Stimulated activated CD8-positive, alpha-beta memory T cell treated with anti-CD3 and anti-CD28 coated beads, Interleukin-15, amount 100 ng/mL, for 24 hours (primary cell): ENCODE measurements at places on chromosomes 2 and 18.

GRCh38 chr18:8229787-8230186 lies 379.4 kb upstream of the RAB12 start:
- DNase-seq, result no peak

GRCh38 chr18:63336366-63337099 lies 17.0 kb upstream of the BCL2 start:
- no peak for DNase-seq

DNA sequence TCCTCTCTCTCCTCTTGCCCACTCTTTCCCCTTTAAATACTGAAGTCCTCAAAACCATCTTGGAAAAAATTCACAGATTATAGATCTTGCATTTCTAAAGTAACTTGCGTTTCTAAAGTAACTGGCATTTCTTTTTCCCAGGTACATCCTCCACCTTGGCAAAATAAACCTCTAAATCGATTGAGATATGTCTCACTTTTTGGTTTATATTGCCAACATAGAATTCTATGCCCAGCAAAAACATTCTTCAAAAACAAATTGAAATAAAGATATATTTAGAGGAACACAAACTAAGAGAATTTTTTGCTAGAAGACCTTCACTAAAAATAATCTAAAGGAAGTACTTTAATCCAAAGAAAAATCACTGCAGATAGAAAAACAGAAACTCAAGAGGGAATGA lies 122.5 kb upstream of the RBMS1 start:
- no peak for DNase-seq

DNA sequence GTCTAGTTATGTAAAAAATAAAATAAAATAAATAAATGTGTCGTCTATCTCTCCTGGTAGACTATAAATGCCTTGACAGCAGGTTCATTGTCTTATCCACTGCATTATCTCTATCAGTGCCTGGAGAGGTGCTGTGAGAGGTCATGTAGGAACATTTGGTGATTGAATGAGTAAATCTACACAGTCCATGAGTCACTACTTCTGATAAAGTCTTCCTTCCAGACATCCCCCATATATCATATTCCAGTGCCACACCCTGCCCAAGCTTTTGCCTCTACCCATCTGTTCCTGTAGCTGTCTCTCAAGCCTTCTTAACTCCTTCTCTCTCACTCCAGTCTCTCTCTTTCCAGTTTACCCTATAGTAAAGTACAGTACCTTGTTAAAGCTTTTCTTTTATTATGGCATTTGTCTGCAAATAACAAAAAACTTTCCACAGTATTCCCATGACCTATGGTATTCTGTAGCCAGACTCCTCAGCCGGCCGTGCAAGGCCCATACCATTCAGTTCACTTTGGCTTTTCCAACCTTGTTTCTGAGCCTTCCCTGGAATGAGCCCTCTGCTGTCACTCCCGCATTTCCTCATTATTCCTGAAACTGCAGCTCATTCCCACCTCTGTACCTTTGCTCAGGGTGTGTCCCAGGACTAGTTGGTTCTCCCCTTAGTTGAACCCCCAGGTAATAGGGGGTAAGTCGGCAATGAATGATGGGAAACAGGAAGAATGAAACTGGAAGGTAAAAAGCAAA lies 37.5 kb downstream of the ANXA4 start:
- DNase-seq, result no peak

DNA sequence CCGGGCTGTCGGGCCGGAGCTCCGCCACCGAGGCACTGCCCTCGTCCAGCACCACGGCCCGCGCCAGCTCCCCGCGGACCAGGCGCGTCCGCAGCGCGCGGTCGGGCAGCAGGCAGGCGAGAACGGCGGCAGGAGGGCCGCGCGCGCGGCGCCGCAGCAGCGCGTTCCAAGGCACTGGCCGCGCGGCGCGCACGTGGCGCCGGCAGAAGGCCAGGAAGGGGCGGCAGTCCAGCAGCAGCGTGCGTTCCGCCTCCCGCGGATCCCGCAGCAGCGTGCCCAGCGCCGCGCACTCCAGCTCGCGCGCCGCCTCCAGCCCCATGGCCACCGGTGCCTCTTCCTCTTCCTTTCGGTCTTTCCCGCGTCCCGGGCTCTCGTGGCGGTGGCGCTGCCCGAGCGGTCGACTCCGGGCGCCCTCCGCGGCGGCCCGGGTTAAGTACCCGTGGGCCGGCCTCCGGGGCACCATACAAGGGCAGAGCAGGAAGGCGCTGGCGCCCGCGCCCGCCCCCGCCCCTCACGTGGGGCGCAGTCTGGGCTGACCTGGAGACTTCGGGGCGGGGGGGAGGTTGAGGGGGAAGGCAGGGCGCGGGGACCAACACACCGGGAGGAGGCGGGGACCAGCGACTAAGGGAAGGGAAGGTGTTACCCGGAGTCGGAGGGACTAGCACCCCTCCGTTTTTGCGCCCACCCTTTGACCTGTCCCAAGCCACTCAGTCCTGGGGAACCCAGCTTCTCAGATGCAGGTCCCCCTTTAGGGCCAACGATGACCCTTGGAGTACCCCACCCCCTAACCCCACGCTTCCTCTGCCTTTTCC lies at the start of gene DUSP2:
DUSP2 (minus strand) TSS at position 405 of the 812 bp plus-strand sequence; CDS start at position 319, 86 bp downstream.
- peak; percentile 83 for DNase-seq

DNA sequence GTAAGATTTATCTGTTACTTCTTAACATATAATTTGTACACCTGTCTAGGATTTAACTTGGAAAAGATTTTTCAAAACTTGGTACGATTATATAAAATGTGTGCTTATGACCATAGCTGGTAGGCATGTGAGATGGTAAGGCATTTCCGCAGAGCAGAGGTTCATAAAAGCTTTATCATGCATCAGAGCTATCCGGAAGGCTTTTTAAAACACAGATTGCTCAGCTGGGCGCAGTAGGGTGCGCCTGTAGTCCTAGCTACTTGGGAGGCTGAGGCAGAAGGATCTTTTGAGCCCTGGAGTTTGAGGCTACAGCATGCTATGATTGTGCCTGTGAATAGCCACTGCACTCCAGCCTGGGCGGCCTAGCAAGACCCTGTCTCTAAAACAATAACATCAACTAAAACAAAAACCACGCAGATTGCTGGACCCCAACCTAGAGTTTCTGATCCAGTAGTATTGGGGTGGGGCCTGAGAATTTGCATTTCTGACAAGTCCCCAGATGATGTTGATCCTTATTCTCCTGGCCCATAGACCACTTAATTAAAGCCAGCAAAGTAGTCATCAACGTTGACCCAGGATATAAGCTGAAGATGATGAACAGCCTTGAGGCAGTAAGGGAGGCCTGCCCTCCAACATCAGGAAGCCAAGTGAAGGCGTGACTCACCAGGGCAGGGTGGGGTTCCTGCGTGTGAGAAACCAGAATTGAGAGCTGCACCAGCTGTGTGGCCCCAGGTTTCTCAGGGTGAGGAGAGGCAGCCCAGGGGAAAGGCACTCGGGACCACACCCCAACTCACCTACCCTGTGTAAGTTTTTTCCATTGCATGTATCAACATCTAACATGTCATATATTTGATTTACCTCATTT lies 21.6 kb upstream of the SLC20A1 start:
- DNase-seq, result no peak

GRCh38 chr2:54602736-54603322 lies 120.6 kb upstream of the EML6 start:
- DNase-seq, result no peak
